ENCODE measurements at places on chromosomes 2 and 18.

DNA sequence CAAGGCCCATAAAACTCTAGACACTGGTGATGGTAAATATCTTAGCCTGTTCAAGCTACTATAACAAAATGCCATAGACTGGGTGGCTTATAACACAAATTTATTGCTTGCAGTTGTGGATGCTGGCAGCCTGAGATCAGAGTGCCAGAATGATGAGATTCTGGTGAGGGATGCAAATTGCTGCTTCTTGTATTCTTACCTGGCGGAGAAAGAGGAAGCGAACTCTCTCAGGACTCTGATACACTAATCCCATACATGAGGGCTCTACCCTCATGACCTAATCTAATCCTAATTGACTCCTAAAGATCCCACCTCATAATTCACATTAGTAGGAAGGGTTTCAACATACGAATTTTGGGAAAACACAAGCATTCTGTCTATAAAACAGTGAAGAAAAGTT is 4.6 kb upstream of the IER3IP1 start:
- no peak for DNase-seq

DNA sequence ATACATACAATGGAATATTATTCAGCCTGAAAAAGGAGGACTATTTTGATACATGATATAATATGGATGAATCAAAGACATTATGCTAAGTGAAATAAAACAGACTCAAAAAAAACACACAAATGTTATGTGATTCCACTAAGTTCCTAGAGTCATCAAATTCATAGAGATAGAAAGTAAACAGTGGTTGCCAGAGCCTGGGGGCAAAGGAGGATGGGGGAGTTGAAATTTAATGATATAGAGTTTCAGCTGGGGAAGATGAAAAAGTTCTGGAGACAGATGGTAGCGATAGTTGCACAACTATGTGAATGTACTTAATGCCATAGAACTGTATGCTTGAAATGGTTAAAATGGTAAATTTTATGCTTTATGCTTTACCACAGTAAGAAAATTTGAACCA is 119.7 kb downstream of the METTL4 start:
- DNase-seq = peak; percentile 35

DNA sequence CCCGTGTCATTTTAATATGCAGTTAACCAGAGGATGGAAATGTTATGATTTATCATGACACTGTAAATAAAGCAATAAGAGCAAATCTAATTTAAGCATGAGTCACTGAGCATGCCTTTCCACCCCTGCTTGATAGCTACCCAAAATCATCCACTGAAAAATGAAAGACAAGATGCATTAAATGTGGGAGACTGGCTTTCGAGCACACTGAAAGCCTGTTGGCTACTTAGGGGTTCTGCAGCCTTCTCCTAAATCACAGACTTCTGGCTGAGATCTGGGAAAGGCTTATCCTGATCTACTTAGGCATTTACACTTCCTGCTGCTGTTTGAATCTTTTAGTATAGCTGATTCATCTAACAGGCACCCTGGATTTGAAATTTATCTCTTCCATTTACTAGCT is 778.3 kb upstream of the CDH7 start:
- no peak for DNase-seq

DNA sequence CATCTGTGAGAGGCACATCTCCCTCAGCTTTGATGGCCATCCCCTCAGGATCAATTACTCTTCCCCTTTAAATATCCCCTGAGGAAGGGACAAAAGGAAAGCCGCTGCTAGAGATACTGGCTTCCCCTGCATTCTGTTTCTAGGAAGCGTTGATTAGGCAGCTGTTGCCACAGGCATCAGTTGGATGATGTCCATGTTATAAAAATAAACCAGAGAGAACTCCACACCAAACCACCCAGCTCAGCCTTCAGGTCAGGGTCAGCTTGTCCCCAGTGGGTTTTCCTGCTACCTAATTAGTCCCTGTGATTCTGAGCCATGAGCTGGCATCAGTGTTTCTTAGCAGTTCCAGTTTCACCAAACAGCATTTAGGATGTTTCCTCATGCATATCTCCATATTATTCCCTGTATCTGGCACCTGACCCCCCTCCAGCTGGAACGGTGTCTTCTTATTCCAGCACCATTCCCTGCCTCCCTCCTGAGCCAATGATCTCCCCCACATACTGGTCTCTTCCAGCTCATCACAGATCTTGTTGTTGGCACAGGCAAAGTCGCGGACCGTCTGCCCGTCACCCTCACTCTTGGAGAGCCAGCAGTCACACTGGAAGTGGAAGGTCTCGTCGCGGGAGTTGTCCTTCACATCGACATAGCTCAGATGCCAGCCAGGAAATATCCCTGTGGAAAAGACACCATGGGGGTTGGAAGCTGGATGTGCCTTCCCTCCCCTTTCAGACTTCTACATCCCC is 168.4 kb downstream of the LOXHD1 start:
- no peak for DNase-seq

DNA sequence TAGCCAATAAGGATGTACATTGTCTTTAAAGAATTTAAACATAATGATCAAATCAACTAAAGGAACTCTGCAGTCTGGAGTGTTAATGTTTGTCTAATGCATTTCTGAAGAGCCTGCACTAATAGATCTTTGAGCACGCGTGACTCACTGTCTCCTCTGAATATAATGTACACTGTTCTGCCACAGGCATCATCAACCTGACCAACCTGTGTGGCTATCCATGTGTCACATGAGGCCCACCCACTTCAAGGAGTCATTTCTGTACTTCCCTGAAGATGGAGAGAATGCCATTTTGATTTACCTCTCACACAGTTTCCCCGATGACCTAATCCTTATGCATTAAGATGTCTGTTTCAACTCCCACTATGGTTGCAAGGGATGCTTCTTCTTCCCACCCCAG is 434.0 kb upstream of the SPHKAP start:
- no peak for DNase-seq

DNA sequence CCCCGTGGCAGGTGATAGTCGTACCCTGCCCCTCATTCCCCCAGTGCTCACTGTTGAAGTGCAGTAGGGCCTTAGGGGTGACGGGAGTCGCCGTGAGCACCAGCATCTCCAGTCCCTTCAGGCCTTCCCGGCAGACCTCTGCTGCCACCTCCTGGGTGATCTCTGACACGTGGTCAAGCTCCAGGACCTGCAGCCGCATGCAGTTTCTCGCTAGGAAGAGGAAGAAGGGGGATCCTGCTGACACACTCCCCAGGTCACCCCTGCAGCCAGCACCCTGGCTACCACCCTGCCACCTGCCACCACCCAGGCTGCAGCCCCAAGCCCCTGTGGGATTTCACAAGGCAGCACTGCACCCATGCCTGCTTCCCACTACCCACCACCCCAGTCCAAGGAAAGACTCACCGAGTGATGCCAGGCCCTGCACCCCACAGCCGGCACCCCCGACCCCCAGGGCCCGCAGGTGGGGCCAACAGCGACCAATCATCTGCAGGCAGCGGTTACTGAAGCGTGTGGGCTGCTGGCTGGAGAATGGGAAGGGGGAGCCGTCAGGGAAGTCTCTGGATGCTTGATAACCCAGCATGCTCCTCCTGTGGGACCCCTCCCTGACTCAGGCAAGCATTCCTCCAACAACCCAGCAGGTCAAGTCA is 23.8 kb downstream of the FBXO41 start:
- DNase-seq = no peak

- DNase-seq = no peak
Measured at GRCh38 chr2:217703102-217703501, 299.7 kb downstream of the TNS1 start.

DNA sequence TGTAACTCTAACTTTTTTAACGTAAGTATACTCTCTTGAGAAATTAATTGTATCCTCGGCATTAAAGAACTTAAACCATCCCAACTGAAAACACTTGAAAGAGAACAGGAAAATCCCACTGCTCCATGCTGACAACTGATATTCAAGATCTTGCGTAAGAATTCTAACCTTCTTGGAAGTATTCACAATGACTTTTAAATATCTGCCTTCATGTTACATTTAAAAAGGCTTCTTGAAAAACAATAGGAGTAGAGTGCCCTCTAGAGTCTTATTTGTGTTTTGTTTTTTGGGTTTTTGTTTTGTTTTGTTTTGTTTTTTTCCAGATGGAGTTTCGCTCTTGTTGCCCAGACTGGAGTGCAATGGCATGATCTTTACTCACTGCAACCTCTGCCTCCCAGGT is 65.4 kb upstream of the DNAJC10 start:
- peak; percentile 30 for DNase-seq

DNA sequence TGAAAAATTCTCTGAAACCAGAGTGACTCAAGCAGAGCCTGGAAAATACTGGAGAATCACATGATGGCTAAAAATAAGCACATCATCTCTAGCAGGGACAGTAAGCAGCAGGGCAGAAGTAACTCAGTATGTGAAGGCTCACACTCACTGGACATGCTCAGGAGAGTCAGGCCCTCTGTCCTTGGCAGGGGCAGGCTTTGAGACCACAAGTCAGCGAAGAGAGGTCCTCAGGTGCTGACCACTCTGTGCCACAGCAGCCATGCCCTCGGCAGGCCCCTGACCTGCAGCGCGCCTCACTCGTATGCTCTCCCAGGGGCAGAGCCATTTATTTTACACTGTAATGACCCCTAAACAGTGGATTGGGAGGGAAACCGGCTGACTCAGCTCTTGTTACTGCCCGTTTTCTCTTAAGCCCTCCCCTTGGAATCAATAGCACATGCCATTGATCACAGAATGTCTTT is 76.8 kb downstream of the MAPRE2 start:
- no peak for DNase-seq

DNA sequence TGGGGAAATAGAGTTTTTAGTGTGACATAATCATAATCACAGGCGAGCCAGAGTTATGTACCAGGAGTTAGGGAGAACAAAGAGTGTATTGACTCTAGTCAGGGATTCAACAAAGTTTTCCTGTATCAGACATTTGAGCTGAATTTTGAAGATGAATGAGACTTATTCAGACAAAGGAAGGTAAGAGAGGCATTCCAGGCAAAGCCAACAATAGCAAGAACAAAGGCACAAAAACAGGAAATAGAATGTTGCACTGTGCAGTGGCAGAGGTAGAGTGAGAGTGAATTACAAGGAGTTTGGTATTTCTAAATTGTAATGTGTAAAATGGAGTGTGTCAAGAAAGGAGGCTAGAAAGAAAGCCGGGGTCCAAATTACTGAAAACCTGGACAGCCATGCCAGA is 156.2 kb downstream of the CCDC148 start:
- DNase-seq = no peak

DNA sequence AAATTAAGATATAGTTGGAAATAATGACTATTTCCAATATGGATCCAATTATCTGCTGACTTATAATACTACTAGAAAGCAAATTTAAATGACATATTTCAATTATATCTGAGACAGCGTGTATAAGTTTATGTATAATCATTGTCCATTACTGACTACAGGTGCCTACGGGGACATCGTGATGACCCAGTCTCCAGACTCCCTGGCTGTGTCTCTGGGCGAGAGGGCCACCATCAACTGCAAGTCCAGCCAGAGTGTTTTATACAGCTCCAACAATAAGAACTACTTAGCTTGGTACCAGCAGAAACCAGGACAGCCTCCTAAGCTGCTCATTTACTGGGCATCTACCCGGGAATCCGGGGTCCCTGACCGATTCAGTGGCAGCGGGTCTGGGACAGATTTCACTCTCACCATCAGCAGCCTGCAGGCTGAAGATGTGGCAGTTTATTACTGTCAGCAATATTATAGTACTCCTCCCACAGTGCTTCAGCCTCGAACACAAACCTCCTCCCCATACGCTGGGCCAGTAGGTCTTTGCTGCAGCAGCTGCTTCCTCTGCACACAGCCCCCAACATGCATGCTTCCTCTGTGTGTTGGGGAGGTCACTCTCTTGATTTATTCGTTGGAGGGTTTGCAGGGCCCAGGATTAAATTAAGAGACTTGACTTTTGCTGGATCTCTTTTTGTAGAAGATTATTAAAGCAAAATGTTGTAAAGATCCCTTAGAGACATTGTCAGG is 194.4 kb downstream of the RPIA start:
- DNase-seq = no peak

- peak; percentile 92 for DNase-seq
Measured at GRCh38 chr2:165203689-165204559, at the start of gene SCN3A. SCN3A (minus strand) TSS chr2:165204050; CDS start chr2:165176394, 27,656 bp downstream.

GRCh38 chr18:33812186-33812585 is 234.2 kb downstream of the ASXL3 start:
- peak; percentile 26 for DNase-seq

- no peak for DNase-seq
Measured at GRCh38 chr2:156196031-156196430, 136.5 kb downstream of the NR4A2 start.

DNA sequence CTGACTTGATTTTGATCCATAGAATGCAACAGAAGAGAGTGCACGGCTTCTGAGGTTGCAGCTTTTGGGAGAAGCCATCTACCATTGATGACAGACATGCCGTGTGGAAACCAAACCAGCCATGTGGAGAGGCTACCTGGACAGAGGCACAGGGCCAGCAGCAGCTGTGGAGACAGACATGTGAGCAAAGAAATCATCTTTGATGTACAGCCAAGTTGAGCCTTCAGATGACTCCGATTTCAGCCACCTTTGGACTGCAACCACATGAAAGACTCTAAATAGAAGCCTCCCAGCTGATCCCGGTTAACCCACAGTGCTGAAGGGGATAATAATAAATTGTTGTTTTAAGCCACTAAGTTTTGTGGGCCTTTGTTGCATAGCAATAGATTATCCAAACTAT is 54.2 kb downstream of the TSN start:
- DNase-seq = no peak

DNA sequence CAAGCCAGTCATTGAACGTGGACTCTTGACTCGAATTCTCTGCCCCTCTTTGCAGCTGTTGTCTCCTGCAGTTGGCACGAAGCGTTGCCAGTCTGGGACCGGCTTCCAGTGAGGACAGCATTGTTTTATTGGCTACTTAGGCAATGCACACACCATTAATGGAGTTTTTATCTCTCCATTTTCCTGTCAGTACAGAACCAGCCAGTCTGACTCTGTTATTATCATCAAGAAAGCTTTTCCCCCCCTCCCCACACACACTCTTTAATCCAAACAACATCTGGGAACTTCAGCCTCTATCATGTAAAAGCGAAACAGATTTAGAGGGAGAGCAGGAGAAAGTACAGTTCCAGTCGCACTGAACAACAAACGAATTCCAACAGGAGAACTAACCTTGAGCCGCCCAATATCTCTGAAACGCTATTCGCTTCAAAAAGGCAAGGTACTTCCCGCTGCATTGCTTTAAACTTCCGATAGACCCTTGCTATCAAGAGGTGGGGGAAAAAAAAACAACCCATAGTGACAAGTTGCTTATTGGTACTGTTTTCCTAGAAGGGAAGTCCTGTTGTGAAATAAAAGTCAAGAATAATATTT is 38.2 kb downstream of the ACVR1 start:
- no peak for DNase-seq
